ENCODE measurements at places on chromosomes 16 and 17.

- no peak for ATAC-seq
Measured at GRCh38 chr16:64531401-64531800, 590.5 kb downstream of the CDH11 start.

DNA sequence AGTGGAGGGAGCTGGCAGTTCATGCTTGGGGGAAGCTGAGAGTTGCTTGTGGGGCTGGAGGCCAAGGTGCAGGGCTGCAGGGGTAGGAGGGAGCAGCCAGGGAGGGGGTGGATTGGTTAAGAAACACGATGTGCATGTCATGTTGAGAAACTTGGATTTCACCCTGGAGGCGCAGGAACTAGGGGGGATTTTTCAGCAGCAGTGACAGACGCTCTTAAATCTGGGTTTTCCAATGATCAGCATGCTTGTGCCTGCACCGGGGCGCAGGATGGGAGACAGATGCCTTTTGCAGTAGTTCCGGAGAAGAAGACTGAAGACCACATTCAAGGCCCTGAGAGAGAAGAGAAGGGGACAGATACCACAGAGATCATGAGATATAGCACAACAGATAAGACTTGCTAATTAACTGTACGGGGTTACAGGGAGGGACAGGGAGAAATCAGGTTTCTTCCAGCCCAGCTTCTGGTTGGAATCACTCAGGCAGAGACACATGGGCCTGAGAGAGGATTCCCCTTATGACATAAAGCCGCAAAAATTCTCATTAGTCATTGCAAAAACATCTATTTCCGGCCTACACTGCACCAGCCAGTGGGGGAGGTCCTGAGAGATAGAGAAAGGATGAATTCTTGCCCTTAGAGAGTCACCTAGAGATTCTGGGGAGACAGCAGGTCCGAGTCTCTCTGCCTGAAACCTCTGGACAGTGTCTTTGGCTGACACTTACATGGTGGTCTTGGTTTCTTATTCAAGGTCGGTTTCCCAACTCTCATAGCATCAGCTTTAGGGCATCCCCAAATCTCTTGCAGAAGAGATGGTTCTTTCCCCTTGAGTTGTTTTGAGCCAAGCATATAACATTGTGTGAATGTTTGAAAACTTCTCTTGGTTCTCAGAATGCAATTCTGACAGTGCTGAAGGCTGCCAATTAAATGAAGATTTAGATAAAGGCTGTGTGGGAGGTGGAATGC, 27.1 kb downstream of the CDH13 start:
- ATAC-seq: peak; percentile 77

DNA sequence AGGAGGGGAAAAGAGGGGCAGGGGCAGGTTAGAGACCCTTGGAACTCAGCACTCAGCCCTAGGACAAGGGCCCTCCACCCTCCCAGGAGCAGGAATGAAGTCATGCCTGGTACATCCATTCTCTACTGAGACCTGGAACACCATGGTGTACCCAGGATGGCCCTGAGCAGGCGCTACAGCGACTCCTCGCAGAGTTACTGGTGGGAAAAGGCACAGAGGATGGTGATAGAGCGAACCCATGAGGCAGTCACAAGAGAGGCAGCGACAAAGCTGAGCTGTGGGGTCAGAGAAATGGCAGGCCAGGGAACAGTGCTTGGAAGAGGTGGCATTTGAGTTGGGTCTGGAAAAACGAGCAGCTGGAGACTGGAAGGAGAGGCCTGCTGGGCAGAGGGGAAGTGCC, 37.5 kb downstream of the SRCIN1 start:
- no peak for ATAC-seq

GRCh38 chr16:88309174-88309907, 73.4 kb upstream of the ZNF469 start:
- no peak for ATAC-seq

GRCh38 chr17:4214157-4214556, 49.6 kb downstream of the ANKFY1 start:
- no peak for ATAC-seq

- ATAC-seq: no peak
Measured at GRCh38 chr17:56881685-56882295, 32.1 kb downstream of the TRIM25 start.

- no peak for ATAC-seq
Measured at GRCh38 chr17:72361892-72362291, 241.1 kb downstream of the SOX9 start.

GRCh38 chr17:21209511-21210175, 4.3 kb downstream of the TMEM11 start:
- no peak for ATAC-seq

DNA sequence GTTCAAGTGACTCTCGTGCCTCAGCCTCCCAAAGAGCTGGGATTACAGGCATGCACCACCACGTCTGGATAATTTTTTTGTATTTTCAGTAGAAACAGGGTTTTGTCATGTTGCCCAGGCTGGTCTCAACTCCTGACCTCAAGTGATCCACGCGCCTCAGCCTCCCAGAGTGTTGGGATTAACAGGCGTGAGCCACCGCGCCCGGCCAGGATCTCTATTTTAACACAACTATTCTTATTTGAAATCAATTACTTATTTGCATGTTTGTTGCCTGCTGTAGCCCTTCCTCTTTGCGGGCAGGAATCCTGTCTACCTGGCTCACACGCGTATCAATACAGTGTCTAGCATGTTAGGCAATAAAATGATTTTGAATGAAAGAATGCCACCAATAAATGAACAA, 818 bp upstream of the CNEP1R1 start:
- no peak for ATAC-seq

DNA sequence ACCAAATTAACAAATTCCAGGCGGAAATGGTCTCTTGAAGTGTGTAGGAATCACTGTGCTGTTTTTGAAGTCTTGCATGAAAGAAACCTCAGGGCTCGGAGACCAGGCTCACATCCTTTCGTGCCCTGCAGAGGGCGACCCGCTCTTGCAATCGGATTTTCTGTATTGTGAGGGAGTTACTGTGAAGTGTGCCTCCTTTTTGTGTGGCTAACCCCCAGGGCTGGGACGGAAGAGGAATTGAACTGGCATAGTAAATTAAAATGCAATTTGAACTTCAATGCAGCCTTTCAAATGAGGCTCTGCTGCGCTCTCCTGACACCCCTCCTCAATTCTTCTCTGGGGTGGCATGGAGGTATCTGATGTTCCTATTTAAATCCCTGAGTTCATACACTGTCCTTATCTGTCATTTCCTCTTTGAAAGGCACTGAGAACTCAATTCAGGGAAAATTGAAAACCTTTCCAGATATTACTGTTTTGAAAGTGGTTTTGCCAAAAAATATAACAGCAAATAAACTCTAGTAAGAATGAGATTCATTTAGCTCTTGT, 51.5 kb upstream of the MGAT5B start:
- ATAC-seq: peak; percentile 59

DNA sequence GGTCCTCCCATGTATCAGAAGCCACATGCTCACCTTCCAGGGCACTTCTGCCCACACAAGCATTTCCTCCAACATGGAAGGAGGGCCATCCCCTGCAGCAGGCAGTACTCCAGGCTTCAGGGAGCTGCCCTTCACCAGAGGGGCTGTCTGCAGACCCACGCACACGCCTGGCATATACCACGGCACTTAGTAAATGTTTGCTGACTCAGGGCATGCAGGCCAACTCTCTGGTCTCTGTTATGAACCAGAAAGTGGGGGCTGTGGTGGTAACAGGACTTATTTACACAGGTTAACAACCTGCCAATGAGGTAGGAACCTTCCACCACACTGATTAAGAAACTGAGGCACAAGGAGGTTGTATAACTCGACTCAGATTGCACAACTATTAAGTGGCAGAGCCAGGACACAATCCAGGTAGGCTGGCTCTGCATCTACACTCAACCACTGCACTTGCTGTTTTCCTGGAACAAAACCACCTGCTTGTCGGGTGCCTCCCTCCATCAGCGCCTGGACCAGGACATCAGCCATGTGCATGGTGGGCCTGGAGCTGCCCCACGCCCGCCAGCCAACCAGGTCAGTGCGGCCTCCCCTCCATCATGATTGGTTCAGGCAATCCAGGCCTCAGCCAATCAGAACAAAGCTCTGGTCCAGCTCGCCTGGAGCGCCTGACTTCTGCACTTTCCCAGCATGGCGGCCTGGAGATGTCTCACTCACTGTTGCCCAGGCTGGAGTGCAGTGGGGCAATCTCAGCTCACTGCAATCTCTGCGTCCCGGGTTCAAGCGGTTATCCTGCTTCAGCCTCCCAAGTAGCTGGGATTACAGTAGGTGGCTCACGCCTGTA, 19.2 kb downstream of the ACTG1 start:
- no peak for ATAC-seq

DNA sequence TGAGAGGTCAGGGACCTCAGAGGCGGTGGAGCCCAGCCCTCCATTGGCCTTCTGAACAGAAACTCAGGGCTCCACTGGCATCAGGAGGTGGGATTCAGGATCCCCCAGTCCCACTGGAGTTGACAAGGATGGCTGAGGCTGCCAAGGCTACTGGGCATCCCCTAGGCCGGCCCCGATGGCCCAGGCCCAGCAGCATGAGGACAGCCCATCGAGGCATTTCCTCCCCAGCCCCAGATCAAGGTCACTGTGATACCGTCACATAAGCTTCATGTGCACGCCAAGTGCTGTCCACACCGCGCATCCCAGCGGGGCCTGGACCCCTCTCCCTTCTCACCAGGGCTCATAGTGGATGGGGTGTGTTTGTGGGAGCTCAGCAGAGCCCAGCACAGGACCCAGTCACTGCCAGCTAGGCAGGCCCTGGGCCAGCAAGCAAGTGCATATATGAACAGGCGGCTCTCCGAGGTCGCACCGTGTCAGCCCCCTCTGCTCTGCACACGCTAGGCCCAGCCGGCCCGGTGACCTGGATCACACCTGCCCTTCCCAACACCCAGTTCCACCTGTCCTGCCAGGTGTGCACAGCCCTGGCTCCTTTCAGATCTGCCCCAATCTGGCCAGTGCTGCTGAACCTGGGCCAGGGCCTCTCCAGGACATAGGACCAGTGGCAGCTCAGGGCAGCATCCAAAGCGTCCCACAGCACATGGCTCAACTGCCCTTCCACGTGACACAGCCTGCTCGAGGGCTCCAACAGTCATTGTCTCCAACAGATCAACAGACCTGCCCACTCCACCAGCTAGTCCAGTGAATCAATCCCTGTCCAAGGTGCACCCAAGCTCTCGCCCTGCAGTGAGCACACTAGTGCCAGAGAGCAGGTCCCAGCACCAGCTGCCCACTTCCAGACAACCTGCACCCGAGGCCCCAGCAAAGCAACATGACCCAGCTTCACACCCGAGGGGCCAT, 32.8 kb upstream of the RASD1 start:
- ATAC-seq: no peak

- no peak for ATAC-seq
Measured at GRCh38 chr17:29358416-29358815, 31.7 kb upstream of the TAOK1 start.

DNA sequence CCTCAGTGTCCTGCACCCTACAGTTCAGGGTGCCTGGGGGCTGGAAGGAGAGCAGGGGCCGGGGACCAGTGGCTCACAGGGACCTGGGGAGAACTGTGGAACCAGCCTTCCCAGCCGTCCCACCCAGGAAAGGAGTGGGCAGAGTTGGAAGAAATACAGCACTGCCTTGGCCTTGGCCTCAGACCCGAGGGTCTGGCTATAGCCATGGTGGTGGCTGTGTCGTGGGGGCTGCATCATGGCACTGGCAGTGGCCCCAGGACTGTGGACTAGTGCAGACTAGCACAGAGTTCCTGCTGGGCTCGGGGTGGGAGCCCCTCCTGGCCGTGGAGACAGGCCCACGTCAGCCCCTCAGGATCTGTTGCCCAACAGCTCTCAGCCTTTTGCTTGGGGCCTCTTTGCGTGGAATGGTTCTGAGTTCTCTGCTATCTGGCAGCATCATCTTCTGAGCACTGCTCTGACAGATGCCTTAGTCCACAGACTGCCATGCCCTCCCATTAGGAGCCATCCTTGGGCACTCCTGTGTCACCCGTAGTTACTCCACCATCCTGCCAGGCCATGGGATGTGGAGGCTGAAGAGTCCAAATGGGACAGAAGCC, 12.6 kb upstream of the DNASE1 start:
- no peak for ATAC-seq

- ATAC-seq: no peak
Measured at GRCh38 chr16:29720703-29721102, 25.1 kb downstream of the C16orf54 start.

- ATAC-seq: no peak
Measured at GRCh38 chr17:77531002-77531401, 390.2 kb downstream of the SEC14L1 start.

DNA sequence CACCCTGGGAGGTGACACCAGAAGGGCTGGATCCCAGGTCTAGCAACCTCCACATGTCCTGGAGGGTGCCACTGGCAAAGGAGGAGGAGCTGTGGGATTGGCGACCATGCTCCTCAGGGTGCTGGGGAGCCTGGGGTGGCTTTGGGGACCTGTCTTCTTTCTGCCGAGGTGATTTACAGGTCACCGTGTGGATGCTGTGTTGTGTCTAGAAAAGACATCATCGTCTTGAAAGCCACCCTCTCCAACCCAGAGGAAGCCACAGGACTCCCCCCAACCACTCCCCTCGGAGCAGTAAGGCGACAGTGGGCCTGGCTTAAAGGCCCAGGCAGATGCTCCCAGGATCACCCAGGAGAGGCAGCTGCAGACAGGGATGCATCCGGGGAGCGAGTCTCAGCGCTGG, 29.7 kb upstream of the FASN start:
- no peak for ATAC-seq

- ATAC-seq: no peak
Measured at GRCh38 chr16:62249069-62249468, 212.8 kb upstream of the CDH8 start.

DNA sequence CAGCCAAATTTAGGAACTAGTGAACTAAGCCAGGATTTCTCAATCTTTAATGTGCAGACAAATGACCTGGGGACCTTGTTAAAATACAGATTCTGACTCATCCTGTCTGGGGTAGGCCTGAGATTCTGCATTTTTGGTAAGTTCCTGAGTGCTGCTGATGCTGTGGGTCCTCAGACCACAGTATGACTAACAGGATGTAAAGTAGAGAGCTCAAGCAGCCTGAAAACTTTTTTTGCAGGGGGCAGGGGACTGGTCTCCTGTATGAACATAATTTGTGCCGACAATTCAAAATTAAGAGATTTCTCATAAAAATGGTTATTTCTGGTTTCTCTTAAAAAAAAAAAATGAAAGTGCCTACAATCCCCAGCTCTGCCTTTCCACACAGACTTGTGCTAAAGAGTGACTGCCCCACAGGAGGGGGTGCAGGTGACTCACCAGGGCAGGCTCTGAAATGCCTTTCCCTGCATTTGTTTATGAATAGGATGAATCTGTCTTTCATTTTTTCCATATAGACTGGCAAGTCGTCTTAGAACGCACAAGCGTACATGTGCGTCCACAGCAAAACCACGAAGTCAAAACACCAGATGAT, 271.5 kb downstream of the PHKB start:
- peak; percentile 75 for ATAC-seq

GRCh38 chr17:4998732-4999429, 1.1 kb downstream of the KIF1C start:
- ATAC-seq: no peak
